ENCODE measurements at places on chromosomes 5 and 9.
A peak's percentile ranks its signal among the peaks of the same experiment; 100 is the strongest.

DNA sequence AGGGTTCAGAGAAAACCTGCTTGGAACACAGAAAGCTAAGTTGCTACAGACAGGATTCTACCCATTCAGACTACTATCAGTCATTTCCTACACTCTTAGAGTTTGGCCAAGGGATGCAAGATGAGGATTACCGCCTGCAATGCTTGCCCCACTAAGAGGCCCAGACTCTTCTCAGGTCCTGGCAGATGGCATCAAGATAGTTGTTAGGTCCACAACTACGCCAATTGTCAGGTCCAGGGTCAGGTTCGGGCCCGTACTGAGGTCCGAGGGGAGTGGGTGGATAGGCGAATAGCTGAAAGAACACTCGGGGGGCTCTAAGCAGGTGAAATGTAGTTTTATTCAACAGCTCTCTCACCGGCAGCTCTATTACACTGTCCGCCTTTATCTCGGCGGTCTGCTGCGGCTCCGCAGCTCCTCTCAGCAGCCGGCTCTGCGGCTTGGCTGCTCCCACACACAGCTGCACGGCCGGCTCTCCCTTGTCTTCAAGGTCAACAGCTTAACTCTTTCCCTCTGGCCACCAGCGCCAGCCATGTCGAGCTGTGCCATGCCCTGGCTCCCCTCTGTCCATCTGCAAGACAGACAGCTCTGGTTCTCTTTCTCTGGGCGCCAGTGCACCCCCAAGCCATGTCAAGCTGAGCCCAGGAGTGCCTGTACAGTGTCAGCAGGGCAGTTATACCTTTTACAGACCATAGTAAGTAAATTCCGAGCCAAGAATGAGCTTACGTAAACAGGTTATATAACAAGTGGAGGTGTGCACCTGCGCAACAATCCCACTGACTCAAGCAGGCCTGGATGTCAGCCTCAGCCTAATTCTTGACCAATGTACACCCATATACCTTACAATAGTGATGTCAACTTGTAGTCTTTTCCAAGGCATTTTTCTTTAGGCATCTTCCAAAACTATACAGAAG is 24.0 kb downstream of the ENC1 start:
- no peak for DNase-seq

- DNase-seq, result no peak
Measured at GRCh38 chr5:79962575-79963222, 28.4 kb downstream of the MTX3 start.

DNA sequence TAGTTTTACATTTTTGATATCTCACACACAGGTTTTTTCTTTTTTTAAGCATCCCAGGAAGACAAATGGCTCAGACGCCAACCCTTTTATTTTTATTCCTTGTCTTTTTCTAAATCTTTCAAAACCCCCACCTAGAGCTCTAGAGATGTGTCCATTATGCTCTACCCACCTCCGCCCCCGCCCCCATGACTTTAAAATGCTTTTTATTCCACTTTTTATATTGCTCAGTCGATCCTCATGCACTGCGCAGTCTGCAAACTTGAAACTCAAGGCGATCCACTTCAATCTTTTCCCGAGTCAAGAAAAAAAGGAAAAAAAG is 411 bp upstream of the MAT2B start:
- DNase-seq, result no peak

DNA sequence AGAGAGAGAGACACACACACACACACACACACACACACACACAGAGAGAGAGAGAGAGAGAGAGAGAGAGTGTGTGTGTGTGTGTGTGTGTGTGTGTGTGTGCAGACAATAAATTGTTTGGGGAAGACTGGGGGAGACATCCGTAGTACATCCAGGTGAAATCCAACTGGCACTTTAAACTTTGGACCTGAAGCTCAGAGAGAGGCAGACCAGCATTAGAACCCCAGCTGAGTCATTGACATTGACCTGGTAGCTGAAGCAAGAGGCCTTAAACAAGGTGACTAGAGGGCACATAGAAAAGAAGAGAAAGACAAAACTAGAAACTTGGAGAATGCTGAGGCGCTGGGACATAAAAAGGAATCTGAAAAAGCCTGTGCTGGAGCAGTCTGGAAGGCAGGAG is 251.5 kb downstream of the CRB2 start:
- DNase-seq, result no peak

DNA sequence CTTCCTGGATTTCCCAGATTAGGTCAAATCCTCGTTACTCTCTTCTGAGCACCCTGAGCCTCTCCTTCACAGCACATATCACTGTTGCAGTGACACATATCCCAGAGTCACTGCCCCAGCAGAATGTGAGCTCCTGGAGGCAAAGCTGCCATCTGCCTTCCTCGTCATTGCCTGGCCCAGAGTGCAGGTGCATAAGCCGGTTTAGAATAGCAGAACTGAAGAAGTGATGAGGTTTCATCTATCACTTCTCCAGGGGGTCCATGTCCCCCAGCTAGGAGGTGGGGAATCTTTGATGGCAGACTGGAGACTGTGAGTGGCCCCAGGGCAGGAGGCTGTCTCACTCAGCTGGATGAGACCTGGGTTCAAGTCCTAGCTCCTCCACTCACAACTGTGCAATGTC is 25.8 kb downstream of the NIPAL4 start:
- DNase-seq, result no peak

DNA sequence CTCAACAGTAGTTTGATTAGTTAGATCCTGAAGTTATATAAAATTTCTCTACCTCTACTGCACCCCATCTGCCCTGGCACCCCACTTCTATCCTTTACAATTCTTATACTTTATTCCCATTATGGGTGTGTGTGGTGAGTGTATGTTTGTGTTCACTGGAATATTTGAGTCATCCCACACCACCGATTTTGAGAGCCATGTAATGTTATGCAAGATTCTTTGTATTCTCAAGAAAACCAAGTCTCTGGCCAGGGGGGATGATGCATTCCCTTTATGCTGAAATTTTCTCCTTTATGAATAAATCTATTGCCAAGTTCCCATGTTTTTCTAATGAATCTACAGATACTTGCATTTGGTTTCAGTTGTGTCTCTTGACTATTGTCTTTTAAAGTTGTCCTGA is 266.8 kb downstream of the ARHGEF28 start:
- DNase-seq, result no peak

- DNase-seq, result no peak
Measured at GRCh38 chr5:61322738-61323725, 9.0 kb upstream of the ZSWIM6 start.

DNA sequence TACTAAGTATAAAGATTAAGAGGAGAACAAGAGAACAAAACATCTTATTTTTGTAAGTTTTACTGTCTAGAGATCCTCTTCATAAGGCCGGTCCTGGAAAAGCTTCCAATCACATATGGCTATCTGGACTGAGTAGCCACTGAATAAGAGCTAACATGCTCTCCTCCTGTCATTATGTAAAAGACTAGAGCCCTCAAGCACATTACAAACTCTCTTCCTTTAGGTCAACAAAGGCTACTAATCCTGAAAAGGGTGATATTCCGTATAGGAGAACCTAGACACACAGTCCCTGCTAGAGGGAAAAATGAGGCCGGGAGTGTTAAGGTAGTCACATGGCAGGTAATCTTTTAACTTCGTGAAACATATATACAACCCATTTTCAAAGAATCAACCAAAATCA is 665.6 kb downstream of the EFNA5 start:
- no peak for DNase-seq

DNA sequence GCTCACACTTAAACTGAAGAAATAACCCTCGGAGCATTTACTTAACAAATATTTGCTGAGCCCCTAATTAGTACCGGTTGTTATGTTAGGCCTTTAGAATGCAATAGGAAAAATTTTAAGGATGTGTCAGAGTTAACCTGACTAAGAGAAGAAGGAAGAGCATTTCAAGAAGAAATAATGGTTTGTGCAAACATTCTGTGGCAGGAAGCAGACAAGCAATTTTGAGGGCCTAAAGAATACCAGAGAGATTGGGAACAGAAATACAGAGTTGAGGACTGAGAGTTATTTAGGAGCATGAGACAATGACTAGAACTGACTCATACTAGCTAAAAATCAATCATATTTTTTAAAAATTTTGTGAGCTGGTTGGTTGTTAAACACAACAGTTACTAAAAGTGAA is 218.8 kb downstream of the PRR16 start:
- no peak for DNase-seq

- peak; percentile 17 for DNase-seq
Measured at GRCh38 chr9:101465326-101465915, 29.8 kb upstream of the ALDOB start.

DNA sequence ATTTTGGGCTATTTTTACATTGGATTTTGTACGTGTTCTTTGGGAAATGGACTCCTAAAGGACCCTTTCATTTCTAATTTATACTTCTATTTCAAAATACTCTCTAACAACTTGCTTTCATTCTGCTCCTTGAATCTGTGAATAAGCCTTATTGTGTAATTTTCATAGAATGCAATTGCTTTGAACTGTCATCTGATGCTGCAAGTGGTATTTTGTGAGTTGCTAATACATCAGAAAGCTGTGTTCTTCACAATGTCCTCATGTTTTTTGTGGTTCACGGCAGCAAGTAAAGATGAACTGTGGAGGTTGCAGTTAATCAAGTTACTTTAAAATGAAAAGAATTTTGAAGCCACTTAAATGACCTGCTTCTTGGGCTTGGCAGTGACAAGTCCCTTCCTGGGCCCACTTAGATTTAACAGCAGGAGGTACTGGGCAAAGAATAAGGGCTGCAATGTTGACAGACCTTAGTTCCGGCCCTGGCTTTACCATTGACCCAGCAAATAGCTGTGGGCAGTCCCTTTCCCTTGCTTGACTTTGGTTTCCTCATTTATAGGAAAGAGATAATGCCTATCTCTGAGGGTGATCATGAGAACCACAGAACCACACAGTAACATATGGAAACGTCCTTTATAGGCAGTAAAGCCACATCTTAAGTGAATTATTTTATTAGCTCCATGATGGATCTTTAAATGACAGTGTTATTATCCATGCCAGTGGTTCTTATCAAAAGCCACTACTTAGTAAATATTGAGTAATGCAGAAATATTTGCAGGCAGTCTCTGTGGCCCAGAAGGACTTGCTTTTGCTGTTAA is 54.8 kb downstream of the IQGAP2 start:
- DNase-seq, result no peak

GRCh38 chr9:92438900-92439526 is 14.7 kb upstream of the OMD start:
- no peak for DNase-seq

- no peak for DNase-seq
Measured at GRCh38 chr5:67957374-67957773, 258.2 kb upstream of the PIK3R1 start.

DNA sequence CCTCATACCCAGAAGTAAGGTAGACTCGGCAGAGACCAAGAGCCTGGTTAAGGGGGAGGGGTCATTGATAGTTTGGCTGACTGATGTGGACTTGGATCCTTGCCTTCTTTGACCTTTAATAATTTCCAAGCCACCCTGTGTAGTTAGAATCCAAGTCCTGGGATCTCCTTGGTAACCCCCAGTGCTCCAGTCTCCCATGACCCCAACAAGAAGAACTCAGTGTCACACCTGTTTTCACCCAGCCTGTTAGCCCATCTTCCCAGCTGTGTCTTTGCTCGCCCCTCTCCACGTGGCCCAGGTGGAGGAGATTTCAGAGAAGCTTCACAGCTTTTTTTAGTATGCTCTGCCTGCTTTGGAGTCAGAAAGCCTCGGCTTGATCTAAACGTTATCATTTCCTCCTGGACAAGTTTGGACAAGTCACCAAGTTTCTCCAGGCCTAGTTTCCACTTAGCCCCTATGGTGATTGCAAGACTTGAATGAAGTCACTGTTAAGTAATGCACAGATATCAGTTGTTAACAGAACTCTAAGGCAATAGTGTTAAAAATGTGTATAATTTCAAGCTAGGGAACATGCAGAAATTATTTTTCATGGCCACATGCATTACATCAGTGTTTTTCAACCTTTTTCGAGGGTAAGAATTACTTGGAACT is 170.0 kb downstream of the TMEM38B start:
- no peak for DNase-seq

DNA sequence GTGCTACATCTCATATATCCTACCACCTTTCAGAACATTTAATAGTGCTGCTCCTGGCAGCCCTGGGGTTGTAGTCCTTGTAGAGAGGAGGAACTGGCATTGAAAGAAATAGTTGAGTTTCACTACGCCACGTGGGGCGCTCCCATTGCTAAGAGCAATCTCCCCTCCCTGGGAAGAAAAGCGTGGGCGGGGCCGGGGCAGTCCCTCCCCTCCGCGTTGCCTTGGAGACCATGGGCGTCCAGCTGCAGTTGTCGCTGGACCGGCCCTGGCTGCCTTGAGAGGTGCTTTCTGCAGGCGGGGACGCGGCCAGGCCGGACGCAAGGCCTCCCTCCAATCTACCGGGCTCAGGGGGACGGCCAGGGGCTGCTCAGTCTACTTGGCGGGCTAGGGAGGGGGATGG is 368 bp upstream of the CCDC180 start:
- DNase-seq, result no peak

DNA sequence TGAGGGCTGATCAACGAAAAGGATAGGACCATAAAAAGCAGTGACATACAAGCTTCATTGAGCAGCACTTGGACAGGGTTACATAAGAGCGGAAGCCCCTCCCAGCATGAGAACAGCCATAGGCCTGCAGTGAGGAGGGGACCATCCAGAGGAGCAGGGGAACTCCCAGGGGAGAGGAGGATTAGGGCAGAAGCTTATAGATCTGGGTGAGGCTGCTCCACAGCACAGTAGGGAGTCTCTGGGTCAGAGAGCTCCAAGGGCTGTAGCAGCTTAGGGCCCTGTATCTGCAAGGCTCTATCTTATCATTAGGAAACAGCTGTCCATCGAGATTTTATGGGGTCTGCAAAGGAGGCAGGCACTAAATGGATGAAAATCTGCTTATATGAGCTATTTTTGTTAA is 186.6 kb downstream of the DOCK8 start:
- DNase-seq, result no peak

DNA sequence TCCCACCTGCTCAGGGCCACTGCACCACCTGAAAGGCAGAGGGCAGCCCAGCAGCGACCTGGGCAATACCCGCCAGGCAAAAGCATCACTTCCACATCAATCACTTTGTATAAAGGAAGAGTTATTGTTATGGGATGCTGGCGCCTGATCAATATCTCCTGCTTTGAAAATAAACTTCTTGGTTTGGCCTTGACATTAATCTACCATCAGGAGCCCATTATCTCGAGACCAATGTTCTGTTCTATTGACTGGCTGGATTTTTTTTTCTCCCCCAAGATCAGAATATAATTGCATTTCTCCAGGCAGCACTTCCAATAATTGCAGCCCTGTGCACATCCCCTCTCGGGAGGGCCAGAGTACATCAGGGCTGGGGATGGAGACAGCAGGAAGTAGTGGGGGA is 44.4 kb upstream of the SAP30L start:
- DNase-seq, result no peak

Measured in NCI-H1092 (cell line).